Activated CD4-positive, alpha-beta T cell treated with anti-CD3 and anti-CD28 coated beads for 24 hours (primary cell): ENCODE measurements at places on chromosomes 4 and X.
A peak's percentile ranks its signal among the peaks of the same experiment; 100 is the strongest.

DNA sequence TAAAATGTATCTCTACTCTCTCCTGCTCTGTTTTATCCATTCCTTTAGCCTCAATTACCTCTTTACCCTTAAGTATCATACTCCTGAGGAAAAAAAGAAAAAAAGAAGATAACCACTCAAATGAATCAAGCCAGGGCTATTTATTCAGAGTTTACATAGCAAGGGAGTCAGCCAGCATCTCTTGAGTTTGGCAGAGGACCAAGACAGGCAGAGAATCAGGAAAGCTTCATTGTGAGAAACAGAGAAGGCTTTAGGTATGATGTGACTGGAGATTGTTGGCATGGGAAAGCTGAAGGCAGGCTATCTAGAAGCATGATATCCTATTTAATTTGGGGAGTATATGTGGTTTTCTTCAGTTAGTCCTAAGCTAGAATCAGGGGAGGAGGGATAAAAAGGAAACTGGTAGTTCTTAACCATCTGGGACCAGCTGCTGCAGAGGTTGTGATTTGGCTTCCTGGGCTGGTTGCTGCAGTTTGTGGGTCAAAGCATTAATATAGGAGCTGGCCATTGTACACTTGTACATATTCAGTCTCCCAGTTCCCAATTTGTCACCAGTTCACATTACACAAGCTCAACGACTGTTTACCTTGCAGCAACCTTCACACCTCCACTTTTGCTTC lies 11.2 kb downstream of the APELA start:
- no peak for DNase-seq

- DNase-seq = peak; percentile 28
Measured at GRCh38 chrX:14528629-14529289, 577 bp upstream of the GLRA2 start.

DNA sequence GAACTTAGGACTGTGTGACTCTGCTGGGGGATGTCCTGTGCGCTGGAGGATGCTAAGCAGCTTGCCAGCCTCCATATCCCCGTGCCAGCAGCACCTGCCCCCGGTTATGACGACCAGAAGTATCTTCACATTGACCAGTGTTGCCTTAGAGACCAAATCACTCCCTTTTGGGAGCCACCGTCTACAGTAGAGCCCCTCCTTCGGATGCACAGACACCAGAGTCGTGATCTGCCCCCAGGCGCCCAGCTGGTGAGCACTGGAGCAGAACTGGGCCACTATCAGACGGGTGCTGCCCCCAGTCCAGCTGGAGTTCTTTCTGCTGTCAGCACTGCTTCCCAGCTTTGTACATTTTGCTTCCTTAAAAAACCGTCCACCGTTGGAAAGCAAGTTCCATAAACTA lies 30.0 kb upstream of the TADA2B start:
- DNase-seq = no peak

- DNase-seq = no peak
Measured at GRCh38 chr4:633976-634598, 8.7 kb downstream of the PDE6B start.

- no peak for DNase-seq
Measured at GRCh38 chr4:101415962-101416361, 68.6 kb upstream of the PPP3CA start.
